Central memory CD4-positive, alpha-beta T cell (primary cell): ENCODE measurements at places on chromosomes 3 and 15.

GRCh38 chr3:108448593-108448992, 61.8 kb downstream of the MYH15 start:
- no peak for DNase-seq

DNA sequence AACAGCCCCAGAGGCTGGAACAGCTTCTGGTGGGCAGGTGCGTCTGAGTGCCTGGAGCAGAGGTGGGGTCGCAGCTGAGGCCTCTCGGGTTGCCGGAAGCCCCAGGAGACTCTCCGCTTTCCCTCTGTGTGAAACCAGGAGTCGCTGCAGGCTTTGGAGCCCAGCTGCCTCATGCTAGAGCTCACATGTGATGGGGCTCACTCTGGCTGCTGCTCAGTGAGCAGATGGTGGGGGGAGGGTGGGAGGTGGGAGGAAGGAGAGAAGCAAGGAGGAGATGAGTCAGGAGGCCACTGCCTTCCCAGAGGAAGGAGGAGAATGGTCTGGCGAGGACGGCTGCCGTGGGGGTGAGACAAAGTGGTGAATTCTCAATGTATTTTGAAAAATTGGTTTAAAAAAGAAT, 290.1 kb upstream of the CHRNA7 start:
- DNase-seq: no peak

- DNase-seq: no peak
Observed at GRCh38 chr15:76333309-76333708, 3.3 kb upstream of the ISL2 start.

GRCh38 chr3:35946121-35946853, 307.0 kb downstream of the ARPP21 start:
- no peak for DNase-seq

- DNase-seq: no peak
Observed at GRCh38 chr3:65078748-65079147, 390.9 kb upstream of the ADAMTS9 start.

- peak; percentile 45 for DNase-seq
Observed at GRCh38 chr3:128068156-128068620, 16.0 kb downstream of the SEC61A1 start.
